PC-9 (cell line): ENCODE measurements at places on chromosomes 6 and 20.

DNA sequence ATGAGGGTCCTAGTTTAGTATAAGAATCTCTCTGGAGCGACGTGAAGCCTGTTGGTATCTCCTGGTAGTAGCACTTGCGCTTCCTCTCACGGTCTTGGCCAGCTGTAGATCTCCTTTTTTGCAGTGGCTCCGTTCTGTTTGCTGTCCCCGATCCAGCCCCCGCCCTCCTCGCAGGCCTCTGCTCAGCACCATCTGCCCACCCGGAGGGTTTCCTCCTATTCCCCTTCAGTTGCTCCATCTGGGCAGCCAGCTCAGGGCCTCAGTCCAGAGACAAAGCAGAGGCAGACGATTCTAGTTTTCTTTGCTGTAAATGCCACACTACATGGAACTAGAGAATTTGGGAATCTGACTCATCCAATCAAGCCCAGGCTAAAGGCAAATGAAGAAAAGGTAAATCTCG lies 126.6 kb downstream of the TIAM2 start:
- no peak for DNase-seq

DNA sequence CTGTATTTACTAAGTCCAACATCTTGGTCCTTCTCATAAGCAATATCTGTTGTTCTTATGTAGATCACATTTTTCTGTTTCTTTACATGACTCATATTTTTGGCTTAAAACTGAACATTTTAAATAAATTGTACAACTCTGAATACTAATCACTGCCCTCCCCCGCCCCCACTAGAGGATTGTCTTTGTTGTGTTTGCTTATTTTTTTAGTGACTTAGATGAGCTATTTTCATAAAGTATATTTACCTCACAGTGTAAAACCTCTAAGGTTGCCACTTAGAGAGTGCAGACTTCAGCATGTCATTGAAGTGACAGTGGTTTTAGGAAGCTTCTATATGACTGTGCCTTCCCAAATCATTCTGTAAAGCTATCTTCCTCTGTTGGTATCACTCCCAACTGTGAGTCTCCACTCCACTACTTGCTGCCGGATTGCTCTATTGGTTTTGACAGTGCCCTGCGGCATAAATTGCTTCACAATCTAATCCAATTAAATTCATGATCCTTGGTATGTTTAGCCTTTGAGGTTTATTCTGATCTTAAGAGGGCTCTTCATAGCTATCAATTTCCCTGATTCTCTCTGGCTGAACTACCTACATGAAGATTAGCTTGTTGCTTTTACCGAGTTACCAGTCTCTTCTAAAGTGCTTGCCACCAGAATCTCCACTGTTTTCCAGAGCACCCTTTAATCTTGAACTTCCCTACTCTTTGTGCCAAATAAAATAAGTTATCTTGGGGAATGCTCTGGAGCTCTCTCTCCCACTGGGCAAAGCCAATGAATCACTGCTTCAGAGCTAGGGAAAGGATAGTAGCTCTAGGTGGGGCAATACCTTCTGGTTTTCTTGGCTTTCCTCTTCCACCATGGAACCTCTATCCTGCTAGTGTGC lies 33.0 kb downstream of the SPTLC3 start:
- DNase-seq, result no peak

DNA sequence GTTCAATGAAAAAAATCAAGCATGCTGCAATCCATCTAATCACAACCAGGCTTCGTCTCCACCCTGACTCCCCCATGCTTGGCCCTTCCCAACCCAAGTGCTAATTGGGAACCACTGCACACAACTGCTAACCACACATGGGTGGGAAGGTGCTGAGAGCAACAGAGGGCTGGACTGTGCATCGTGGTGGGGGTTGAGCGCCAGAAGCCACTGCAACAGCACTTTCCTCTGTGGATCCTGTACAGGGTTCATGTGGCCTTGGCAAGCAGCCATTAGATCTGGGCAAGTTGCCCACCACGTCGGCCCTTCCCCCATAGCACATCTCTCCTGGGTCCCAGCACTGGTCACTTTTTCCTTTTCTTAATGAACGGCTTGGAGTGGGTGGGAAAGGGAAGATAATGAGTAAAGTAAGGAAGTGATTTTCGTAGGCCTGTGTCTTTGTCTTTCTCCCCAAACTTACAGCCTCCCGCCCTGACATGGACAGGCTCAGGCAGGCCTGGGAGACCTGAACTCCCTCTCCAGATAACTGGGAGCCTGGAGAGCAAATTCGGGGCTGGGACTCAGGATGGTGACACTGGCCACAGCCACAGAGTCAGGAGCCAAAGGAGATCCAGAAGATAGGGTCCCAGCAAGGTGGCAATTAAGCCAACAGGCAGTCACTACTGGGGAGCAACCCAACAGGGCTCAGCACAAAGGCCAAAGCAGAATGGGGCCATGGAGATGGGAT lies 34.4 kb upstream of the MRPS10 start:
- peak; percentile 38 for DNase-seq

DNA sequence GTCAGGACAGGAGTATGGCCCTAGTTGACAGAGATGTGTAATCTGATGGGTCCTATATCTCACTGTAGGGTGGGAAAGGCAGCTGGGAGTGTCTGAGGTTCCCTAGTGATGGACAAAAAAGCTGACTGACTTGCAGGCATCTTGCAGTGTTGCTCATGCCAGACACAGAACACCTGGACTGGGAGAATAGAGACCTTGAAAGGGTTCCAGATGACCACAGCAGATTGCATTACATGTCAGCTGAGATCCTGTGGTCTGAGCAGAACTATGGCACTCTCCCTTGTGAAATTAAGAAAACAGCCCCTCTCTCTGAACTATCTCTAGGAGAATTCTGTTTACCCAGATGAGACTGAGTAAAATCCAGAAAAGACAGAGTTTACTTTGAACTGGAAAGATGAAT lies 212.6 kb upstream of the MAN1A1 start:
- no peak for DNase-seq

DNA sequence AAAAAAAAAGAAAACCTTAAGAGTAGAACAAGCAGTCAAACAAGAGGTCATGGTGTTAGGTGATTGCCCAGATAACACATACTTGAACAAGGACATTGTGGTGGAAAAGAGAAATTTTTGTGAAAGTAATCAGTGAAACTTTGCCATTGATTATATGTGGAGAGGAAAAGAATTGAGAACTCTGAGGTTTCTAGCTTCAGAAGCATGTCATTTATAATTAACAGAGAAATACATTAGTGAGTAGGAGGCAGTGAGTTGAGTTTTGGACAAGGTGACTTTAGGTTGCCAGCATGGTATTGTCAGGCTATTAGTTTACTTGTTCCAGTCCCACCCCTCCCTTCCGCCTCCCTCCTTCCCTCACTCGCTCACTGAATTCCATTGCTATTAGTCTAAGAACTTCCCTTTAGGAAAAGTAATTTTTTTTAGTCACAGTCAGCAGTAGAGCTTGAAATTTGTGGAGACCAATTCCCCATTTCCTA lies 17.2 kb downstream of the TAB2 start:
- DNase-seq, result peak; percentile 68

DNA sequence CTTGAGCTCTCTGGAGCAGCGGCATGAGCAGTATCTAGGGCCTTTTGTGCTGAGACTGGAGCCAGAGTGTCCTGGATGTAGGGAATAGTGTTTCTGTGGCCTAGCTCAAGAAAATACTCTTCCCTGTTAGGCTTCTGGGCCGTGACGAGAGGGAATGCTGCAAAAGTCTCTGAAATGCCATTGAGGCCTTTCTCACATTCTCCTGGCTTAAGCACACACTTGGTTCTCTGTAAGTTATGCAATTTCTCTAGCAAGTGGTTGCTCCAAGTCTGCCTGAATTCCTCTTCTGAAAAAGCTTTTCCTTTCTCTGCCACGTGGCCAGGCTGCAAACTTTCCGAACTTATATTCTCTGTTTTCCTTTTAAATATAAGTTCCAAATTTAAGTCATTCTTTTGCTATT lies 744.4 kb downstream of the GRIK2 start:
- no peak for DNase-seq

DNA sequence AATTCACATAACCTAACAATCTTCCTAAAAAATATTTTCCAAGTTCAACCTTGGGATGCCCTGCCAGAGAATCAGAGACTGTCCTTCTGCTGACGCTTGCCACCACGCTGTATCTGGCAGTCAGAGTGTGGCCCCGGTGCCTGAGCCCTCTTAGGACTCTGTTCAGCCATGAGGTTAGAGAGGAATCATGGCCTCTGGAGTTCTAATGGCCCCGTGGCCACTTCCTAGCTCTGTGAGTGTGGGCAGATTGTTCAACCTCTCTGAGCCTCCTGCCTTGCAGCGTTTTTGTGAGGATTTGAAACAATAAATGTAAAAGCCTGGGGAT lies 2.2 kb downstream of the BPHL start:
- DNase-seq, result no peak

GRCh38 chr6:119333707-119334295 lies 15.8 kb downstream of the MAN1A1 start:
- no peak for DNase-seq

DNA sequence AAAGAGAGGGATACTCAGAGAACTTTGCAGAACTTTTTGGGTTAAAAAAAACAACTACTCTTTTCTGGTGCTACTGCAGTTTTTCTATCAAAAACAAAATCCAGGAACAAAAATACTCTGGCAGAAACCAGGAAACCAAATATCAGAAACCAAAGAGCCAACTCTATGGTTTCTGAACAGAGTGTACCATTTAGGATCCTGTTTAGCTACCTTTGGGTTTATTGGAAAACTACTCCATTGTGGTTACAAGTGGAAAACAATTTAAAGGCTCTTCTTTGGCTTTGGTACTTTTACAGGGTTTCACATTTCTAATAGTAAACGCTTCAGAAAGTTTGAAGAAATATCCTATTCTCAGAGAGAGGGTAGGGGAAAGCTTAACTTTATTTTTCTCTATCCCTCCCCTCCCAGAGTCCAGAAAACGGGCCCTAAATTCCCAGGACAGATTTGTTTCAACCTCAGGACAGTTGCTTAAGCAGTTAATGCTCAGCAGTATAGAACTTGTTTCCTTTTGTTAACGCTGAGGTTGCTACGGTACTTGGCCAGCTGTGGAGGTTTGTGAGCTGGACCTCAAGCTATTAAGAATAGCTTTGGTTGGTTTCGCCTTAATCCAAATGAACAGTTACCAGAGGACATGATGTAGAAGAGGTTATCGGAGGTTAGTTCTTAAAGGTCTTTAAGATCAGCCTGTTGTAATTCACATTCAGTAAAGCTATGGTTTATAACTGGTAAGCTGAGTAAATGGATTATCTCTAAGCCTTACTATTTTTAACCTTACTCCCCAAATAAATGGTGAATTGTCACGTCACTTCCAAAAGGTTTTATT lies 47.9 kb downstream of the FOXO3 start:
- no peak for DNase-seq

DNA sequence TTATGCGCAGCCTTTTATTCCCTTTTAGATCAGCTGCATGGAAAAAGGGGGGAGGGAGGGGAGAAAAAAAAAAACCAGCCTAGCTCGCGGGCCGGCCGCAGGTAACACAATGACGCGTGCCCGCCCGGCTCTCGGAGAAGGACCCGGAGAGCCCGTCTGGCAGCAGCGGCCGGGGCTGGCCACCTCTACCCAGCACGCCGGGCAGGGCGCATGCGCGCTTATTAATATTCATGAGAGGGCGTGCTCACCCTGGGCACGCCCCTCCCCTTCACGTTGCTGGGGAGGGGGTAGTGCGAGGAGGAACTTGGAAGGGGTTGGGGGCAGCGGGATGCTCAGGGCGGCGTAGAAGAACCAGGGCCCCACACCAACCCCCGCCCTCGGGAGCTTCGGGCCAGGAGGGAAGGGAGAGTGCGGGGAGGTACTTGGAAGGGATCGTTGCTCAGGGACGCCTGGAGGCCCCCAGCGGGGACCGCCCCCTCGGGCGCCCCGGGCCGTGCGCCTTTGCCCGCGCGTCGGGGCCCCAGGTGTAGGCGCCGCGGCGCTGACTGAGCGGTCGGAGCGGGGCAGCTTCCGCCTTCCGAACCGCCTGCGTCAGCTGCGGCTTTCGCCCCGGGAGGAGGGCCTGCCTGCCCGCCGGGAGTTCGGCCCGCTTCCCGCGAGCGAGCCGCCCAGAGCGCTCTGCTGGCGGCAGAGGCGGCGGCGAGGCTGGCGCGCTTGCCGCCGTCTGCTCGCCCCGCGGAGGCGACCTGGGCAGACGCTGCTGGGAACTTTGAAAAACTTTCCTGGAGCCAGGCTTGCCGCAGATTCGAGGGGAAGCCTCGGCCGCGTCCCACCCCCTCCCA lies at the start of gene JAG1:
Gene JAG1 (minus strand): TSS at position 158 of the 842 bp plus-strand sequence. CDS start 469 bp downstream, outside the sequence.
- peak; percentile 79 for DNase-seq

DNA sequence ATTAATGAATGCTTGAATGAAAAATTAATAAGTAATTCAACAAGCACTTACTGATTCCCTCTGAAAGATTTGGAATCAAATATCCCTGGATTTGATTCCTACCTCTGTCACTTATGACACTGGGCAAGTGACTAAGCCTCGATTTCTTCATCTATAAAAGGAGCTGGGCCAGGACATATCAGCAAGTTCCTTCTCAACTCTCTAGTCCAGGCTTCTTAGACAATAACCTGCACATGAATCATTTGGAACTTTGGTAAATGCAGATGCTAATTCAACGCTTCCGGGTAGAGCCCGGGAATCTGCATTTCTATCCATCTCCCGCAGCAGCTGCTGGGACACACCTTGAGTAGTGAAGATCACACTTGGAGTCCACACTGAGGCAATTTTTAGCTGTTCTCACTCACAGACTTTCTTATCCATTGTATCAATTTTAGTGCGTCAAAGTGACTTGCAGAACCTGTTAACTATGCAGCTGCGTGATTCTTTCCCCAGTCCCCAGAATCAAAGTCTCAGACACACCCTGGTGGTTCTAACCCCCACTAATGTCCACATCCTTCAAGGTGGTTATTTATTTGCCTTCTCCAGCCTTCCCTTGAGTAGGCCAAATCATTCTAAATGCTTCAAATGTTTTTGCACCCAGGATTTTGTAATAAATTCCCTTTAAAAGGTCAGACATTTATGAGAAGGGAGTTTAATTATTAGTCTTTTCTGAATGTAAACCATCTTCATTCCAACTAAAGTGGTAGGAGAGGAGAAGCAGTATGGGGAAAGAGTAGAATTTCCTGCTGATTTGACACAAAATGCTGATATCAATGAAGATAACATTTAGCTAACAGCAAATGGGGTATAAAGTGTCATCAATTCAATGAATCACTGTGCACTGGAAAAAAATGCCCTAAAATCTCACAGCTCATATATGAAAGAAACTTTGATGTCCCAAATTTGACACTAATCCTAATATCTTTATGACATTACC lies 26.0 kb upstream of the CCND3 start:
- DNase-seq, result peak; percentile 87

DNA sequence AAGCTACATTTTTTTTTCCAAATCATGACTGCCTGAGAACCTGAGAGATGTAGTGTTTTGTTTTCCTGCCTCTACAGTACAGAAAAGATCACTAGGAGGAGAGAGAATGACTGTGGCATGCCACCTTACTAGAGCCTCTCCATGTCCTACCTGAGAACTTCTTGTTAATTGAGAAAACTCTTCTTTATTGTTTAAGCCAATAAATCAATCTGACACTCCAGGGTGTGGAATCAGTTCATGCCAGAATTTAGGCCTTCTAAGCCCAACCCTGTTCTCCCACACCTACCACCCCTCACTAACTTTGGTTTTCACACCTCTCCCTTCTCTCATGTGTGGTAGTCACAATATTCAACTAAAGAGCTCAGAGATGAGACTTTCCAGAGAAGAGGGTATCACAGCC lies 24.9 kb upstream of the BTN3A2 start:
- DNase-seq, result no peak

- DNase-seq, result no peak
Measured at GRCh38 chr20:17678295-17678694, 3.7 kb downstream of the RRBP1 start.

GRCh38 chr6:31557443-31558317 lies 10.3 kb downstream of the NFKBIL1 start:
- DNase-seq, result no peak

GRCh38 chr20:37416100-37416847 lies 70.3 kb downstream of the SRC start:
- no peak for DNase-seq
